ENCODE measurements at places on chromosomes 4 and X. TPM values are rescaled to one million over a fixed set of nuclear protein-coding genes. Genes with fewer than 3 reads are reported as not detected.

The TKTL2 gene
- not detected for polyA plus RNA-seq

The FRMD7 gene
- polyA plus RNA-seq, result not detected

DNA sequence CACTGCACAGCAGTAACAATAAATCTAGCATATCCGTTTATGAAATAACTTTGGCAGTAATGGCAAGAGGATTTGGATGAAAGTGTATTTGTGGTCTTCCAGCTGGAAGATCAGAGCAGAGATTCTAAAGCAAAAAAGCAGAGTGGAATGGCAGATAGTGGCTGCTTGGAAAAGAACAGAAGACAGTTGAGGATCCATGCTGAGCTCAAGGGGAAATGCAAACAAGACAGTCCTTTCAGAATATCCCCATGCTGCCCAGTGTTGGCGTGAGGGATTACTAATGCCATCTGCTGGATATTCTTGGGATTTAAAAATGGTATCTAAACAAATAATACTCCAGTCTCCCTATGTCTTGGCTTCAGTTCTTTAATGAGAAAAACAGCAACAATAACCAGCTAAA is 629.1 kb upstream of the ATOH1 start:
- no peaks in the 10 kb centered on the region for H3K27me3 ChIP-seq
- DNase-seq, result no peak
- H3K4me1 ChIP-seq, result no peaks in the 10 kb centered on the region
- H3K4me3 ChIP-seq, result no peak overlapping the region

- DNase-seq, result no peak
- no peaks in the 10 kb centered on the region for H3K4me1 ChIP-seq
- H3K27ac ChIP-seq, result no peak overlapping the region
- H3K4me3 ChIP-seq, result no peak overlapping the region
- H3K36me3 ChIP-seq, result no peaks in the 10 kb centered on the region
- H3K27me3 ChIP-seq, result peaks cover 5% of the 10 kb centered on the region
These were observed 8.4 kb downstream of the TMEM271 start for GRCh38 chr4:567457-568350.

DNA sequence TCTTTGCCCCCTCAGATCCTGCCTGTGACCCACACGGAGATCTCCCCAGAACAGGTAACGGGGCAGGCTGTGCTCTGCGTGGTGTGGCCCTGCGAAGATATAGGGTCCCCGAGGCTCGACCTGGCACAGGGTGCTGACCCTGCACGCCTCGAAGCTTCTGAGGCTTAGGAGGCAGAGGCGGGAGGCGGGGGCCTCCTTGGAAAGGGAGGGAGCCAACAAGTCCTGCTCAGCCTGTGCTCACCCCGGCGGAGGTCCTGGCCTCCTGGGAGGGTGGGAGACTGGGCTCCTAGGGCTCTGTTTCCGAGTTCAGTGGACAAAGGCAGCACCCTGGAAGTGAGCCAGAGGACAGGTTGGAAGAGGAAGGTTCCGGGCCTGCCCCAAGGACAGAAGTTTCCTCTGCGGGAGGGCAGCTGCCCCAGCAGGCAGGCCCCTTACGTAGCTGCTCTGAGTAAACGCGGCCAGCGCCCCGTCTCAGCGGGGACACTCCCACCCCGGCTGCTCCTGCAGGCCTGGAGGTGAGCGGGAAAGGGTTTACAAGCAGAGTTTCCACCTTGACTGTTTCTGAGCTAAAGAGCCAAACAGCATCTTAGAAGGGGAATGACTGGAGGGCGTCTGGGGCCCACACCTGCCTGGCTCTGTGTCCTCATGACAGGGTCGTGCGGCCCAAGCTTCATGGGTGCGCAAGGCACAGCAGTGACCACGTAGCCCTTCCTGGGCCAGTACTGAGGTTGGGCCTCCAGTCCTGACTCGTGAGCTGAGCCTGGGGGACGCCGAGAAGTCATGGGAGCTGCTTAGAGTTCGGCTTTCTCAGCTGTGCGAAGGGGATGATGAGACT is 16.1 kb downstream of the TMEM175 start:
- DNase-seq, result no peak
- no peak overlapping the region for H3K4me3 ChIP-seq
- H3K27ac ChIP-seq, result no peak overlapping the region
- H3K27me3 ChIP-seq, result peaks cover 5% of the 10 kb centered on the region
- H3K36me3 ChIP-seq, result no peaks in the 10 kb centered on the region

DNA sequence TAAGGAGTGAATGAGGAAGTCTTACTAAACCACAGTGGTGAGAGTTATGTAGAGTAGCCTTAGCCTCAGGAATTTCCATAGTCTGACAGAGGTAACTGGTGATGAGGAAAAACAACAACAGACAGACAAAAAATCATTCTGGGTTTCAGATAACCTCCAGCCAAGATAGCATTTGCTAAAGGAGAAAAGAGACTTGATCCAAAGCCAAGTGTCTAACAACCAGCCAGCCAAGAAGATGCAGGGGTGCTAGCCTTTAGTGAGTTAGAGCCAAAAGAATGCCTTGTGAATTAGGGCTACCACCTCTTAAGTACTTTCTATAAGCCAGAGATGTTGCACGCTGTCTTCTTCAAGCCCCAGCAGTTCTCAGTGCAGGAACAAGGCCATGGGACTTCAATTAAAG is 478.0 kb upstream of the CPEB2 start:
- DNase-seq, result no peak
- H3K36me3 ChIP-seq, result no peaks in the 10 kb centered on the region
- peaks cover 5% of the 10 kb centered on the region for H3K27me3 ChIP-seq

The RPGR gene
- 4.2 TPM for polyA plus RNA-seq

- no peak for DNase-seq
- no peak overlapping the region for H3K27ac ChIP-seq
- no peaks in the 10 kb centered on the region for H3K27me3 ChIP-seq
- no peaks in the 10 kb centered on the region for H3K4me1 ChIP-seq
These were observed 297.5 kb upstream of the PABPC4L start for GRCh38 chr4:134499074-134499473.

Data from immature natural killer cell (primary cell).